ENCODE measurements at places on chromosomes 1 and 21.

DNA sequence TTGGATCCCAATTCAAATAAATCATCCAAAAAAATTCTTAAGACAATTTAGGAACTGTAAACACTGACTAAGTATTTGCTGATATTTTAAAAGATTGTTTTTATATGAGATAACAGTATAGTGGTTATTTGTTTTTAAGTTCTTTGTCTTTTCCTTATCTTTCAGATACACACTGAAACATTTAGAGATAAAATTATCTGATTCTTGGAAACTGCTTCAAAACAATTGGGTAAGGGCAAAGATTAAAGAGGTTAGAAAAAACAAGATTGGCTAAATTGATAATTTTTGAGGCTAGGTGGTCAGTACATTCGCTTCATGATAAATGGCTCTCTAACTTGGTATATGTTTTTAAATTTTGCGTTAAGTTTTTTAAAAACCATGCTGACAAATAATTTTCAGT lies 117.3 kb downstream of the PSMG1 start:
- DNase-seq: no peak

DNA sequence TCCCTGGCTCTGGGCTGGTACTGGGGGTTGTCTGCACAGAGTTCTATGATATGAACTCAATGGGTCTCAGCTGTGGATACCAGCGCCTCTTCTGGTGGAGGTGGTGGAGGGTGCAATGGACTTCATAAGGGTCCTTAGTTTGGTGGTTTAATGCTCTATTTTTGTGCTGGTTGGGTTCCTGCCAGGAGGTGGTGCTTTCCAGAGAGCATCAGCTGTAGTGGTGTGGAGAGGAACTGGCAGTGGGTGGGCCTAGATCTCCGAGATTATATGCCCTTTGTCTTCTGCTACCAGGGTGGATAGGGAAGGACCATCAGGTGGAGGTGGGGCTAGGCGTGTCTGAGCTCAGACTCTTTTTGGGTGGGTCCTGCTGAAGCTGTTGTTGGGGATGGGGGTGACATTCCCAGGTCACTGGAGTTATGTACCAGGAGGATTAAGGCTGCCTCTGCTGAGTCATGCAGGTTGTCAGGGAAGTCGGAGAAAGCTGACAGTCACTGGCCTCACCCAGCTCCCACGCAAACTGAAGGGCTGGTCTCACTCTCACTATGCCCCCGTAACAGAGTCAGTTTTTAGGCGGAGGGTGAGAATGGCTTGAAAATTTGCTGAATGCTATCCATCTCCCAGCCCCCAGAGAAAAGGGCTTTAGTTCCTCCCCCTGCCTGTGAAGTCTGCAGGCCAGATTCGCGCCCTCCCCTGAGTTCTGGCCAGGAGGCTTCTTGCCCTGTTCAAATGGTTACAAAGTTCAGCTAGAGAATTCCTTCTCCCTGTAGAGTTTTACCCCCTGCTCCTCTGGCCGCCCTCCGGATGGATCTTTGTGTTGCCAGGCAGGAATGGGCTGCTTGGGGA lies 902.9 kb downstream of the LTN1 start:
- DNase-seq: no peak

DNA sequence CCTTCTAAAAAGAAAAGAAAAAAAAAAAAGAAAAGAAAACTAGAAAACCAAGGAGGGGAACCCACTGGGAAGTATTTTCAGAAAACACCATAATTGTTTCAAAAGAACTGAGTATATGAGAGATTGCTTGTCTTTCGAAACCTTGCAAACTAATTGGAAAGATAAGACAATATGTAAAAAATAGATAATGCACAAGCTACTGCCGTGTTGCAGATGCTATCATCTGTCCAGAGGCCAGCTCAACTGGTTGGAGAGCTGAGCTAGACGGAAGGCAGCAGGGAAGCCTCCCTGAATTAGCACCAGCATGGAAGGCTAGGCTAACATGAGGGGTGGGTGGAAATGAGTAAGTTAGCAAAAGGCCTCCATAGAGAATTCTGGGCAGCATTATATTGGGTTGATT lies 16.2 kb upstream of the CACHD1 start:
- no peak for DNase-seq

DNA sequence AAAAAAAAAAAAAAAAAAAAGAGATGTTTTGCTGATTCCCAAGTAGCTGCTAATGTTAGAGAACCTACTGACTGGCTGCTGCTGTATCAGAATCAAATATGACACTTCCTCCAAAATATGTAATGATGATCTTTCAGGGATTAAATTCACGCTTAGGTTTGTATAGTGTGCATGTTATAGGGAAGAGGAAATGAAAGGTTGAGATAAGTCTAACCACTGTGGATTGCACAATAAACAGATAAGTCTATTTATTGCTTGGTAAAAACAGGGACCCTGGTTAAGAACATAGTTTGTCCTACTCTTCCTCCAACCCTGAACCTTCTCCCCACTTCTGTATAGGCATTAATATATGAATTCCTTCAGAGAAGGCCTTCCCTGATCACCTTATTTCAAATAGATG lies 13.2 kb downstream of the RC3H1 start:
- no peak for DNase-seq

- DNase-seq: no peak
Observed at GRCh38 chr1:34590211-34590623, 164.6 kb upstream of the GJB5 start.

GRCh38 chr21:16517383-16517782 lies 787.6 kb downstream of the USP25 start:
- peak; percentile 43 for DNase-seq

DNA sequence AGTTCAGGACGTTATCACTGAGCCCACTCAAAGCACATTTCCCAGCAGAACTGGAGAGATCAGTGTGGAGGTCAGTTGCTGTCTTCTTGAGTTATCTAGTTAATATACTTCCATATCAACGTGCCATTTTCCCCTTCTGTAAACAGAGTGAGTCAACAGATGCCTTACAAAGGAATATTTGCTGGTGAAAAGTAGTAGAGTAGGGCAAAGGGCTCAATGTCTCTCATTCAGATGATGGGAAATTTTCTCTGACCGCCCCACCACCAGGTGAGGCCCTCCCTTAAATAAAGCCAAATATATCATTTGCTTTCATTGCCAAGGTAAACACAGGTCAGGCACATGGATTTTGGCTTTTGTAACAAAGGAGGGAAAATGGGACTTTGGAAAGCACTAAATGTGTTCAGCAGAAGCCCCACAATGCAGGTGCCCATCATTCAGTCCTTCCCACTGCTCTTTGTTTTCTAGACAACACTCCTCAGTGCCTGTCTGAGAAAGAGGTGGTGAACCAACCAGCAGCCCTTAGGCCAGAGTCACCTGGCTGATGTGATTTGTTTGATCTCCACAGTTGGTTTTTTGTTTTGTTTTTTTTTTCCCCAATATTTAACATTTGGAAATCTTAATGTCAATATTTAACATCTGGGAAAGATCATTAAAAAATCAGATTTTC lies 40.5 kb upstream of the SAMD13 start:
- no peak for DNase-seq

DNA sequence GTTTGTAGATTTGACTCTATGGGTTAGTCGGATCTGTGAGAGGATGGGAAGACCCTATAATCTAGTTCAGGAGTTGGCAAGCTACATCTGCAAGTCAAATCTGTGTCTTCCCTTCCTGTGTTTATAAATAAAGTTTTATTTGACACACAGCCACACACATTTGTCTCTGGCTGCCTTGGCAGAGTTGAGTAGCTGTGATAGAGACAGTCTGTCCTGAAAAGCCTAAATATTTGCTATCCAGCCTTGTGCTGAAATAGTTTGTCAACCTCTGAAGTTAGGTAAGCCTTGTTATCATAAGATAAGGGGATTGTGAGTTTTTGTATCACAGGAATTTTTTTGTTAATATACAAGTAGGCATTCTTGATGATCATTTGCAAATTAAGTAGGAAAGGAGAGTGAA lies 136.8 kb downstream of the NOS1AP start:
- no peak for DNase-seq

- no peak for DNase-seq
Observed at GRCh38 chr1:6361124-6361775, 32.3 kb downstream of the ACOT7 start.

GRCh38 chr21:30232011-30232410 lies 16.1 kb upstream of the CLDN8 start:
- no peak for DNase-seq

DNA sequence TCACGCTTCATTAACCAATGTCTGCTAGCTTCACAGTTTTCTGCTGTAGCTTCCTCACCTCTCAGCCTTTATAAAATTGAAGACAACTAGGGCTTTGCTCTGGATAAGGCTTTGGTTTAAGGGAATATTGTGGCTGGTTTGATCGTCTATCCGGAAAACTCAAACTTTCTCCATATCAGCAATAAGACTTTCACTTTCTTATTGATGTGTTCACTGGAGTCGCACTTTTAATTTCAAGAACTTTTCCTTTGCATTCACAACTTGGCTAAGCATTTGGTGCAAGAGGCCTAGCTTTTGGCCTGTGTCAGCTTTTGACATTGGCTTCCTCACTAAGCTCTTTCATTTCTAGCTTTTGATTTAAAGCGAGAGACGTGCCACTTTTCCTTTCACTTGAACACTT lies 12.9 kb downstream of the COA6 start:
- no peak for DNase-seq

GRCh38 chr1:231419738-231420298 lies 2.3 kb downstream of the EGLN1 start:
- DNase-seq: no peak

GRCh38 chr1:94038511-94038910 lies 82.4 kb downstream of the ABCA4 start:
- DNase-seq: no peak

- DNase-seq: no peak
Observed at GRCh38 chr21:38800924-38801744, 4.6 kb upstream of the ETS2 start.

DNA sequence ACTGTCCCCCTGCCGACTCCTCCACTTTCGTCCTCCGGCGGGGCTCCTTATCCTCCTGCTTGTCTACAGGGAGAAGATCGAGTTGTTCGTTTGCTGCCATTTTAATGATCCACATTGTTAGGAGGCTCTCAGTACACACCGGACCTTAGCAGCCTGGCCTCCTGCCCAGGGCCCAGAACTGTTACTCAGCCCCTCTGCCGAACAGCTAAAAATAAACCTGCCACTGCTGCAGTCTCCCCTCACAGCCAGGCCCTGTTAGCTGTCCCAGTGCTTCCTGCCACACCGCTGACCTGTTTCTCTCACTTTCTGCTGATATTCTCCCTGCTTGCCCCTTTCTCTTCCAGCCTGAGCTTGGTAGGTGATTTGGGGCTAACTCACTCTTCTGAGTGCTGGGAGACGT lies 8.3 kb downstream of the MAPKAPK2 start:
- peak; percentile 74 for DNase-seq

- peak; percentile 72 for DNase-seq
Observed at GRCh38 chr1:222283147-222283768, 264.6 kb downstream of the HHIPL2 start.

GRCh38 chr1:243956450-243956849 lies 94.6 kb upstream of the ZBTB18 start:
- DNase-seq: peak; percentile 35

GRCh38 chr1:206430031-206430983 lies 40.0 kb upstream of the IKBKE start:
- DNase-seq: peak; percentile 75

GRCh38 chr1:19621274-19621950 lies 22.7 kb upstream of the NBL1 start:
- peak; percentile 27 for DNase-seq

- DNase-seq: peak; percentile 81
Observed at GRCh38 chr1:41902159-41902577, 16.6 kb downstream of the HIVEP3 start.

DNA sequence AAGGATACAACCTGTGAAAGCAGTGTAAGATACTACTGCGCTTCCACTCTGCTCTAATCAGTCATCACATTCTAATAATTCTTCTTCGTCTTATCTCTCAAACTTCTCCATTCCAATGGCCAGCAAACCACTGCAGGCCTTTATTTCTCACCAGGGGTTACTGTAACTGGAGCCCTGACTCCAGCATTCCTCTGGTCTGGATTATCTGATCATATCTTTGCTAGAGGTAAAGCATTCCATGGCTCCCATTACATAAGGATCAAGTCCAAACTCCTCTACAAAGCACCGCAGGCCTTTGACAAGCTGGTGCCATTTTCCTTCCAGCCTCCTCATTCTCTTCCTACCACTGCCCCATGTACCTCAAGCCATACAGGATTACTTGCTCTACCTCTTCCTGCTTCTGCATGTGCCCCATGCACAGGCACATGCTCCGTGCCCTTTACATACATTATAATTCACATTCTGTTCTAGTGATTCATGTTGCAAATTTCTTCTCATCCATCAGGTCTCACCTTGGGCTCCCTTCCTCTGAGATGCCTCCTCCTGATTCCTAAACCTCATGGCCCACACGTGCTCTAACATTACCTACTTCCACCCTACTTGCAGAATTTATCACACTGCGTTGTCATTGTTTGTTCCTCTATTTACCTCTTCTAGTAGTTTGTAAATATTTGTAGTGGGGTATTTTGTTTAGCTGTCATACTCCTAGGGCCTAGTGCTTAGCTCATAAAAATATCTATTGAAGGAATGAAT lies 9.3 kb upstream of the SERBP1 start:
- no peak for DNase-seq

DNA sequence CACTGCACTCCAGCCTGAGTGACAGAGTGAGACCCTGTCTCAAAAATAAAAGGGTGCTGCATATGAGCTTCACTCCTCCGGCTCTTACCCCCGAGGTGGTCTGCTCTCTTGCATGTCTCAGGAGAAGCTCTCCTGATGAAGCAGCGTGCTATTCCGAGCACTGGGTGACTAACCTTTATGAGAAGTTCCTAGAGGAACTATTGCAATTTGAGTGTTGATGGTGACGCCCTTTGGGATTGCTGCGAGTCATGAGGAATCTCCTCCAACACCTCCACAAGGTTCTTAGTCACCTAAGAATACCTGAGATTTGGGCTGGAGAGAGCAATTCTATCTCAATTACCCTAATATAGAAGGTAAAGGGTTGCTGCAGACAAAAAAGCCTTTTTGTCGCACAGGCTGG lies 40.8 kb upstream of the TINAGL1 start:
- no peak for DNase-seq

DNA sequence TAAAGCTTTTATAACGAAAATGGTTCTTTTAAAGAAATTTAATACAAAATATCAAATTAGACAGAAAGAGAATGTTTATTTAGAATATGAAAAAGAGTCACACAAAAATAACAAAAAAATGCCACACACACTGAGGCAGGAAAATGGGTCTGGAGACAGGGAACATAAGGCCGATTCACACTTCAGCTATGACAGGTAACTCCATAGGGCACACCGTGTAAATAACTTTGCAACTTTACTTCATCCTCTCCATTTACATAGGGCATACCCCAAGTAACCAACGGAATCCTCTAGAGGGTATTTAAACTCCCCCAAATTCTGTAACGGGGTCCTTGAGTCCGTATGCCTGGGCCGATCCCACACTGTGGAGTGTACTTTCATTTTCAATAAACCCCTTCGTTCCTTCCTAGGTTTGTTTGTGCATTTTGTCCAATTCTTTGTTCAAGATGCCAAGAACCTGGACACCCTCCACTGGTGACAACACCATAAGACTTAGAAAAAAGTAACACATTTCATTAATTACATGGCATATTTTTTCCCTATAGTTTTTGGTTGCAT lies 23.1 kb upstream of the PTGS2 start:
- DNase-seq: no peak

DNA sequence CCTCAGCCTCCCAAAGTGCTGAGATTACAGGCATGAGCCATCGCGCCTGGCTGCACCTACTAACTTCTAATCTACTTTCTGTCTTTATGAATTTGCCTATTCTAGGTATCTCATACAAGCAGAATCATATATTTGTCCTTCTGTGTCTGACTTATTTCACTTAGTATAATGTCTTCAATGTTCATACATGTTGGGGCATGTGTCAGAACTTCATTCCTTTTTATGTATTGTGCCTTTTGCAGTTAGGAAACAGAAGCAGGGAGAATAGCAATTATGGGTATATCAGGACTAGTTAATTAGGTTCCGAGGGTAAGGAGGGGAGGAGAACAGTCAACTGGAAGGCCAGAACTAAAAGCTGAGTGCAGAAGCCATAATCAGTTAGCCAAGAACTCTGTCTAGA lies 18.0 kb upstream of the NIBAN1 start:
- DNase-seq: no peak
